ENCODE measurements at places on chromosomes 1 and 21.

DNA sequence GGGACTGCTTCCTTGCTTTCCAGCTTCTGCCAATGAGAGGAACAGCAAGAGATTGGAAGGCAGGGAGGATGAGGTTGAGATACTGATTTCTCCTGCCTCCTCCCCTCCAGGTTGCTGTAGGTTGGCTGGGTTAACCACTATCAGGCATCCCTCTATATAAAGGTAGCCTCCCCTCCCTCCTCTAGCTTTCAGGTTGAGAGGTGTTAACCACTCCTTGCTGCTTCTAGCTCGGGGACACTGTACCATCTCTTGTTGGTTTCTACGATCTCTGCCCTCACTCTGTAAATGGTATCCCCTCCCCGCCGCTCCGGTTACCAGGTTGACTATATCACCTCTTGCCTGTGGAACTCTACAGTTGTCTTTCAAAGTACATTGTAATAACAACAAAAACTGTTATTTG, 16.7 kb downstream of the LPAR3 start:
- no peak for DNase-seq
- no peaks in the 10 kb centered on the region for H3K36me3 ChIP-seq
- peaks cover 9% of the 10 kb centered on the region for H3K27me3 ChIP-seq
- H3K4me1 ChIP-seq: no peaks in the 10 kb centered on the region
- H3K27ac ChIP-seq: no peak overlapping the region
- no peak overlapping the region for H3K4me3 ChIP-seq

- H3K27me3 ChIP-seq: peaks cover 3% of the 10 kb centered on the region
- no peaks in the 10 kb centered on the region for H3K36me3 ChIP-seq
- H3K27ac ChIP-seq: no peak overlapping the region
- no peak for DNase-seq
- H3K4me1 ChIP-seq: no peaks in the 10 kb centered on the region
- H3K4me3 ChIP-seq: no peak overlapping the region
These were observed 104.9 kb downstream of the NUF2 start for GRCh38 chr1:163426505-163427251.

GRCh38 chr1:154845879-154846278, 24.2 kb downstream of the KCNN3 start:
- H3K27ac ChIP-seq: no peak overlapping the region
- no peak for DNase-seq
- no peaks in the 10 kb centered on the region for H3K36me3 ChIP-seq
- peaks cover 18% of the 10 kb centered on the region for H3K27me3 ChIP-seq
- H3K4me3 ChIP-seq: no peak overlapping the region

GRCh38 chr1:63981408-63981773, 207.6 kb downstream of the ROR1 start:
- H3K36me3 ChIP-seq: no peaks in the 10 kb centered on the region
- H3K4me3 ChIP-seq: no peak overlapping the region

DNA sequence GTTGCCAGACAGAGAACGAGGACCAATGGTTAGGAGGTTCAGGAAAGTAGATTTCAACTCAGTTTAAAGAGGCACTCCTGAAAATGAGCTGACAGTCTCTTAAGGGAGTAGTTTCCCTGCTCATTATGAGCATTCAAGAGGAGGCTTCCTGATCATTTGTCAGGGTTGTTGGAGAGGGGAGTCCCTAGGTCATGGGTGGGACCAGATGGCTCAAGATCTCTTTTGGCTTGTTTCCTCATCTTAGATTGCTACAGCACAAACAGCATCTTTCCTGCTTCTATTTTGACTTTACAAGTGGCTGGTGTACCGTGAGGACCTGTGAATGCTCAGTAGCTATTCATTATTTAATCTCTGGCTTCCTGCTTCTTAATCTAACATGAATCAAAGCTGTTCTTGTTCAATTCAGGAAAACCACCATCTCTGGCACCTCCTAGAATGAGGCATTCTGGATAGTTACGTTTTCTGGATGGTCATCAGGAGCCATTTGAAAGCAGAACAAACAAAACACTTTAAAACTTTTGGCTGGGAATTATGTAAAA, 47.6 kb downstream of the PEX14 start:
- no peak overlapping the region for H3K27ac ChIP-seq

- DNase-seq: no peak
- no peaks in the 10 kb centered on the region for H3K36me3 ChIP-seq
- no peak overlapping the region for H3K27ac ChIP-seq
These were observed 30.3 kb upstream of the PLA2G2C start for GRCh38 chr1:20216574-20216973.

GRCh38 chr1:197100677-197101076, 33.6 kb upstream of the F13B start:
- no peak for DNase-seq
- H3K36me3 ChIP-seq: no peaks in the 10 kb centered on the region
- H3K4me1 ChIP-seq: no peaks in the 10 kb centered on the region
- H3K27ac ChIP-seq: no peak overlapping the region
- H3K4me3 ChIP-seq: peak overlapping the region; percentile 17
- H3K27me3 ChIP-seq: no peaks in the 10 kb centered on the region

- H3K4me1 ChIP-seq: no peaks in the 10 kb centered on the region
- no peak overlapping the region for H3K27ac ChIP-seq
- DNase-seq: no peak
- H3K4me3 ChIP-seq: no peak overlapping the region
- no peaks in the 10 kb centered on the region for H3K27me3 ChIP-seq
These were observed 282.4 kb downstream of the TM2D1 start for GRCh38 chr1:61442544-61442943.

DNA sequence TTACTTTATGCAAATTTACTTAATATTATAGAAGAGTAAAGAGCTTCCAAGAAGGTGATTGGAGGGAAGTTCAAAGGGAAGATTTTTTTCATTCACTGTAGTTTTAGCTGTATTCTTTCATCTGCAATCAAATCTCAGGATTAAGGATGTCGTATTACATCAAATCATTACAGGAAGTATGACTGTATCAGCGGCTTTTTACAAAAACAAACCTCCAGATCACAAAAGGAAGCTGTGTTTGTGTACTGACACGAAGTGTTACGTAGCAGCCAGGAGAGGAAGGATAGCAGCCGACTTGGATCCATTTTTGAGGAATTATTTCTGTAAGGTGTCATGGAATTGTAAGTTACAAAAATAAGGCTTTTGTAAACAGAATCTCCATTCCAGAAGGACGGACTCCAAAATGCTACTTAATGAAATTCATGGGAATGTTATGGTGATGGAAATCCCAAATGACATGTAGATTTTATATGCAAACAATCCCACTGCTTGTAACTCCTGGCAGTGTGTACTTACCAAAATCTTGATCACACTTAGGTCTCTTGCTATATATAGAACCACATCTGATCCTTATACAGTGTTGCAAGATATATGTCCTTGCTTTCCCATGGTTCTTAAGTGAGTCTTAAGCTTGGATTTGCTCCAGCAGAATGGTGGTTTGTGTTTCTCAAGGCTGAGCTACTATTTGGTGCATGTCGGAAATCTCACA, 49.8 kb downstream of the KCNJ15 start:
- H3K36me3 ChIP-seq: no peaks in the 10 kb centered on the region
- H3K27ac ChIP-seq: peak overlapping the region; percentile 8
- no peaks in the 10 kb centered on the region for H3K27me3 ChIP-seq
- H3K4me3 ChIP-seq: no peak overlapping the region
- peaks cover 7% of the 10 kb centered on the region for H3K4me1 ChIP-seq

GRCh38 chr1:47898133-47898845, 98.9 kb downstream of the TRABD2B start:
- no peaks in the 10 kb centered on the region for H3K4me1 ChIP-seq
- H3K4me3 ChIP-seq: no peak overlapping the region
- peaks cover 19% of the 10 kb centered on the region for H3K27me3 ChIP-seq
- H3K27ac ChIP-seq: no peak overlapping the region
